NCI-H2171 (cell line): ENCODE measurements at places on chromosomes 6 and 20.

DNA sequence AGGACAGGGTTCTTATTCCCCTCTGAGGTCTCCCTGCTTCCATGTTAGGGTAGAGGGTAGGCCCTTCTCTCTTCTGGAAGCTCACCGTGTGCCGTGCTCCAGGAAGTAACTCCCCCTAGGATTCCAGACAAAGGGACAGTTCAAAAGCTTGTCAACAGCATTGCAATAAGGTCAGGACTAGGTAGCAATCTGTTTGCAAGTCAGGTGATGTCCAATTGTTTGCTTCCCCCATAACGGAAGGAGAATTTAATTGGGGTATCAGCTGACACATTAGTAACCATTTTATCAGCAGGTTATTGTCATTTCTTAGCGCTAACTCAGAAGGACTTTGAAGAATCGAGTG, 41.9 kb downstream of the SYNJ2 start:
- DNase-seq, result no peak

GRCh38 chr6:26241033-26241895, 123.7 kb upstream of the BTN3A2 start:
- no peak for DNase-seq

DNA sequence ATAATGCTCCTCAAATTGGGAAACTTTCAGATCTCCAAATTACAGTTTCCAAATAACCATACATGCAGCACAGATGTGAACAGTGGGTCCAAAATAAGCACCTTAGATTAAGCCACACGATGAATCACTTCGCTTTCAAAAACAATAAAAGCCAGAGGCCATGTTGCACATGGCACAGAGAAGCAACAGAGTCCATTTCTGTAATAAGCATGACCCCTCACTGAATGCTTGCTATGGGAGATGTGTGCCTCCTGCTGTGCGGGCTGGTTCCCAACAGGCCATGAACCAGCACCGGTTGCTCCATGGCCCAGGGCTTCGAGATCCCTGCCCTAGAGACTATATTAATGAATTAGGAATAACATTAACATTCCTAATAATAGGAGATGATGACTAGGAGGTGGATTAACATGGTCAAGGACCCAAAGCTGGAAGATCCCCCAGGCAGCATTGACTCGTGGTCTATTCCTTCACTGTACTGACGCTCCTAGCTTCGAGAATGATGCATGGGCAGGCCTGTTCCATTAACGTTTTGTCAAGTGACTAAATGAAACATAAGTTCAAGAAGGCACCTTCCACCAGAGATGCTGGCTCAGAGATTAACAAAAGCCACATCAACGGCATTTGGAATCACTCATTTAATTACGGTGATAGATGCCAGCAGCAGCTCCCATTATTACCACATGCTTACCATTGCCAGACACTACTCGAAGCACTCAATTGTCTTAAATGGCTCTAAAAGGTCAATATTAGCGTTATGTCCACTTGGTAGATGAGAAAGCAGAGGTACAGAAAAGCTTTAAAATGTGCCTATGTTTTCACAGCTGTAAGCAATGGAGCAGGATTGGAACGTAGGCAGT, 470.6 kb upstream of the AGPAT4 start:
- no peak for DNase-seq

- no peak for DNase-seq
Measured at GRCh38 chr6:39527792-39528564, 197.2 kb downstream of the KIF6 start.
